ENCODE measurements at places on chromosomes 13 and 19. TPM values are rescaled to one million over a fixed set of nuclear protein-coding genes. Genes with fewer than 3 reads are reported as not detected.

SIGLEC11 gene
- not detected for total RNA-seq

CASP14 gene
- total RNA-seq: not detected

LGI4 gene
- under 0.01 TPM for total RNA-seq

PSG2 gene
- 0.12 TPM for total RNA-seq

TNNT1 gene
- 4.1 TPM for total RNA-seq

NDUFS7 gene
- total RNA-seq: 72.2 TPM

FXYD3 gene
- total RNA-seq: not detected
